Activated CD4-positive, alpha-beta T cell treated with anti-CD3 and anti-CD28 coated beads for 24 hours (primary cell): ENCODE measurements at places on chromosomes 16 and 17.

- no peak for DNase-seq
These were observed 24.9 kb downstream of the RARA start for GRCh38 chr17:40333781-40334448.

DNA sequence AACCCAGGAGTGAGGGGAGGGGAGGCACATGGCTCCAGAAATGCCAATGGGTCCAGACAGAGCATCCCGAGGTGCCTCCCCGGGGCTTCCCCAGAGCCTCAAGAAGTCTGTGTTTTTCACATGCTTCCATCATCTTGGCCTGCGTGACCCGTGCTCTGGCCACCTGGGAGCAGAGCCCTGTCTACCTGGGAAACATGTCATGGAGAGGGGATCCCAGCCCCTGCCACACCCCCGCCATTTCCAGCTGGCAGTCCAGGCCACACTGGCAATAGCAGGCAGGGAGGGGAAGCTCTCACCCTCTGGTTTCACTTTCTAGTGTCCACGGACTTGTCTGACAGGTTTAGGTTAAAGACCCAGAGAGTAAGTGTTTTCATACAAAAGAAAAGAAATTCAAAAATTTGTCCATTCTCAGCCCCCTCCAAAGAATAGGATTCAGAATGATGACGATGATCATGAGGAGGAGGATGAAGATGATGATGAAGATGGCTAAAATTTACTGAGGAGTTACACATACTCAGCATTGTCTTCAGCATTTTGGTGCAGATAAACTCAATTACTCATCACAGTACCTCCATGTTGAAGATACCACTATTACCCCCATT is 9.0 kb downstream of the SMIM5 start:
- DNase-seq, result no peak

GRCh38 chr16:74580833-74581232 is 26.1 kb downstream of the GLG1 start:
- DNase-seq, result no peak

- no peak for DNase-seq
These were observed 91.3 kb upstream of the CLEC3A start for GRCh38 chr16:77931058-77931457.

DNA sequence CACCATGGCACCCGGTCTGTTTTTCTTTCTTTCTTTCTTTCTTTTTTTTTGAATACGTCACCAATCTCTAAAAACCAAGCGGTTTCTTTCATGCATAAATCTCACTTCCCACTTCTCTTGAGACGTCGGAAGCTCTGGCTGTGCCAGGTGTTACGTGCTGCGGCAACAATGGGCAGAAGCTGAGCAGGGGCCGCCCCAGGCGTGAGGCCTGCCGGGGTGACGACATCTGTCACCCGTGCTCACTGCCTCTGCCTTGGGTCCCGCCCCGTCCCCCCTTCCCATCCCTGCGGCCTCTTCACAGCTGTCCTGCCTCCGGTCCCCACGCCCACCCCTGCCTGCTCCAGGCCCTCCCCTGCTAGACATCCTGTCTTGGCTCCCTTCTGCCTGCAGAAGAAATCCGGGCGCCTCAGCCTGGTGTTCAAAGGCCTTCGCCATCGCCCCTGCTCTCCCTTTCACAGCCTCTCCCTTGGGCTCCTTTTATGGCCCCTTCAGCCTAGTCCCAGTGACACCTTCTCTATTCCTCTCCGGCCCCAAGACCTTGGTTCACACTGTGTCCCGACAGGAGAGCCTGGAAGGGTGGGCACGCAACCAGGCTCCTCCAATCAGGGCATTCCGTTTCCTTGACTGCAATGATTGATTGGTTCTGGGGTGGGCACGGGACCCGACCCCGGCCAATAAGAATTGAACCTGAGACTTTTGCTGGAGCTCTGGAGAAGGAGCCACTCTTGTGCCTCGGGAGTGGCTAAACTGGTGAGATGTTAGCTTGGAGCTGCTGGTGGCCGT is 4.8 kb downstream of the P2RX1 start:
- DNase-seq, result peak; percentile 58

GRCh38 chr17:4386406-4386805 is 19.9 kb upstream of the UBE2G1 start:
- DNase-seq, result no peak

GRCh38 chr17:27538156-27538955 is 82.1 kb downstream of the KSR1 start:
- no peak for DNase-seq
